ENCODE measurements at places on chromosomes 6 and 20.

DNA sequence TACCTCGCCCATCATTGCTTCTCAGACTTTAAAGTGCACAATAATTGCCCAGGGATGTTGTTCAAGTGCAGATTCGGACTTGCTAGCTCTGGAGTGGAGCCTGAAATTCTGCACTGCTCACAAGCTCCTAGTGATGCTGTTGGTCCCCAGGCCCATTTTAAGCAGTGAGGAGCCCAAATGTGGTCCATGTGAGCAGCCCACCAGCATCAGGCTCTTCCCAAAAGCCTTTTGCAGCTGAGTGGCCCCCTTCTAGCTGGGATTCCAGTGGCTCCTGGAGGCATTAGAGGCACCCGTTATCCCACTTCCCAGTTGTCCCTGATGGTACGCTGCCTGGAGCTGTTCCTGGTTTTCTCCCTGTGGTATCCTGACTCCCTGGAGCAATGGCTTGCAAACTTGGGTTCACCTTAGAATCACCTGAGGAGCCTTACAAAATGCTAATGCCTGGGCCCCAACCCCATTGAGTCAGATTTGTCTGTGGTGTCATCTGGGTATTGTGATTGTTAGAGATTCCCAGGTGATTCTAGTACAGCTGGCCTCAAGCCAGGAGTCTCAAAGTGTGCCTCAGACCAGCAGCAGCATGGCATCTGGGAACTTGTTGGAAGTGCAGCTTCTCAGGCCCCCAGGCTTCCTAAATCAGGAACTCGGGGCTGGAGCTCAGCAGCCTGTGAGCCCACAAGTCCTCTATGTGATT, 186.9 kb upstream of the SLC24A3 start:
- DNase-seq = no peak

DNA sequence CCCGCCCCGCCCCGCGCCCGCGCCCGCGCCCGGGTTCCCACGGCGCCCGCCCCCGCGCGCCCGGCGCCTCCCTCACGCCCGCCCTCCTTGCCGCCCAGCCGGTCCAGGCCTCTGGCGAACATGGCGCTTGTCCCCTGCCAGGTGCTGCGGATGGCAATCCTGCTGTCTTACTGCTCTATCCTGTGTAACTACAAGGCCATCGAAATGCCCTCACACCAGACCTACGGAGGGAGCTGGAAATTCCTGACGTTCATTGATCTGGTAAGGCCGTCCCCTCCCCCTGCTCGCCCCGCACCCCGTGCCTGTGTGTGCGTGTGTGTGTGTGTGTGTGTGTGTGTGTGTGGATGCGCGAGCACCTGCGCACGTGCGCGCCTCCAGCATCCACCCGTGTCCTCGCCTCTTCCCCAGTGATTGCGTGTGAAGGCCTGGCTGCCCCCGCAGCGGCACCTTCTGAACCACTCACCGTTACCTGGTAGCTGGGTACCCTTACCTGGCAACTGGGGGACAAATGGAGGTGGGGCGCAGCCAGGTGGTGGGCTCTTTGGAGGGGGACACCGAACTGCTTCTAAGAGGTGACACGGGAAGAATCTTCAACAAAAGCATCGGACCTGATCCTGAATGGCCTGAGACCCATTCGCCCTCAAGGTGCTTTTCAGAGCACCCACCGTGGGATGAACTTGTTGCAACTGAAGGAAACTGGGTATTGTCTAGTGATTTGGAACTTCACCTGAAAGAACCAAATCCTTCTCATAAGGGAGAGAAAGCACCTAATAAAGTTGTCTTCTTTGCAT, at the start of gene AIG1:
TSS of gene AIG1 (plus strand) at position 84 of the 791 bp plus-strand sequence. CDS start at position 121, 37 bp downstream.
- no peak for DNase-seq

DNA sequence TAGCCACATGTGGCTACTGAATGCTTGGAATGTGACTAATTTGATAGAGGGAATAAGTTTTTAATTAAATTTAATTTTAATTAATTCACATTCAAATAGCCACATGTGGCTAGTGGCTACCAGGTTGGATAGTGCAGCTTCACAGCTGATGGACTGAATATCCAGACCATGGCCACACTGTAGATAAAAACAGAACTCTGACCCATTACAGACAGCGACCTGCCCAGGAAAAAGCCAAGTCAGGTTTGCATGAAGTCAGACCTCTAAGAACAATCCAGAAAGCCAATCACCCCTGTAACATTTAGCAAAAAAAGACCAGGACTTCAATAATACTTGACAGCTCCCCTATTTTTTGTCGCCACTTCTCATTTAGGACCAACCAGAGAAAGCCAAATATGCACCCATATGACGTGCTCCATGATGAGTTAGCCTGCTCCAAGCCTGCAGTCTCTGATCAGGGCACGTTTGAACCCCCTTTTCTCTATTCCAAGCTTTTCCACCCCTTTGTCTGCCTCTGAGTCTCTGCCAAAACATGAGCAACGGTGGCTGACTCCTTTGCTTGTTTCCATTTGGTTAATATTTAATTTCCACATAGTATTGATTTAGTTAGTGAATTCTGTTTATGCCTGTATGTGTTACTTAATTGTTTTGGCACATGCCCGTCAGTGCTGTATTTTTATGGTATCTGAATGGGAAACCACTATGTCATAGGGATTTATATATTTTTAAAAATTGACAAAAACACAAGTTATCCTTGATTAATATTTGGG, 636.3 kb downstream of the UTRN start:
- DNase-seq = no peak

DNA sequence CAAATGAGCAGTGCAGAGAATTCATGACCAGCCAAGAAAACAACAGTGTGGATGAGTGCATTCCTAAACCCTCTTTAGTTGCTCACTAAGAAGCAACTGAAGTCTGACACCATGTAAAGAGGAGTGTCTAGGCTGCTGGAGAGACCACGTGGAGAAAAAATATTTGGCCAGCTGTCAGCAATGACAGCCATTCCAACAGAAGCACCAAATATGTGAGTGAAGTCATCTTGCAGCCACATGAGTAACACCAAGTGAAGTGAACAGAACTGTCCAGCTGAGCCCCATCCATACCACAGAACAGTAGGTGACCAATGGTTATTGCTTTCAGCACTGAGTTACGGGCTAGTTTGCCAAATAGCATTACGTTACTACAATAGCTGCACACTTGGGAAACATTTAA, 89.4 kb downstream of the TBXT start:
- DNase-seq = no peak

GRCh38 chr6:37741757-37742400, 44.2 kb upstream of the MDGA1 start:
- no peak for DNase-seq

GRCh38 chr6:160142115-160142715, 20.6 kb downstream of the SLC22A1 start:
- DNase-seq = no peak

- DNase-seq = no peak
Observed at GRCh38 chr20:57751411-57751810, 41.6 kb upstream of the PMEPA1 start.

- DNase-seq = no peak
Observed at GRCh38 chr20:61482056-61482887, 230.2 kb downstream of the CDH4 start.

GRCh38 chr20:58078741-58079522, 149.5 kb downstream of the ANKRD60 start:
- no peak for DNase-seq

- DNase-seq = peak; percentile 33
Observed at GRCh38 chr6:132483779-132484679, 28.9 kb downstream of the STX7 start.

DNA sequence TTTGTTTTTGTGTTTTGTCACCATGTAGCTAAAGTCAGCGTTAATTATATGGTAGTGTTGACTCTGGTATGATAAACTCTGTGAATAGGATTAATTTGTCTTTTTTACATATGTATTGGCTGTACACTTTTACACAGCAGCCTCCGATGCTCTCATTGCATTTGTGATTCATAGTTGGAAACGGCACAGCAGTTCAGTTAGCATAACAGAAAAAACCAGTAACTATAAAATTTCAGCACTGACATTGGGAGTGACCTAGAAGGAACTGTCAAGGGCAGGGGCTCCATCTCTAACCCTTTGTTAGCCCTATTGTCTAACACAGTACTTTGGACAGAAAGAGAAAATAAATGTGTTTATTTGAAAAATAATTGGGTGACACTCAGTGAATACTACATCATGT, 5.6 kb upstream of the BEND6 start:
- no peak for DNase-seq

GRCh38 chr6:163180874-163181541, 233.5 kb upstream of the QKI start:
- no peak for DNase-seq

DNA sequence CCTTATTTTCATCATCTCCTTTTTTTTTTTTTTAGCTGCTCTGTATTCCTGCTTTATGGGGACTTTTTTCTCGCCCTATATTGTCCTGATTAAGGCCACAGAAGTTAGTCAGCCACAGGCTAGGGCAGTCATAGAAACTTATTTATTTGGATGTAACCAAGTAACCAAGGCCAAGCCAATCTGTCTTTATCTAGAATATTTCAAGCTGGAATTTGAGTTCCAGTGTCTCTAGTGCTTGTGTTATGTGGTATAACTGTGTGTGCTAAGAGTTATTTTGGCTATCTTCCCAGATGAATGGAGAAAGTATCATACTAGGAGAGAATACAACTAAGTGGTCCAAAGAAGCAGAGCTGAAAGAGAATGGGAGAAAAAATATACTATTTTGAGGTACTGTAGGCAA, 751.5 kb downstream of the CBLN4 start:
- DNase-seq = no peak

DNA sequence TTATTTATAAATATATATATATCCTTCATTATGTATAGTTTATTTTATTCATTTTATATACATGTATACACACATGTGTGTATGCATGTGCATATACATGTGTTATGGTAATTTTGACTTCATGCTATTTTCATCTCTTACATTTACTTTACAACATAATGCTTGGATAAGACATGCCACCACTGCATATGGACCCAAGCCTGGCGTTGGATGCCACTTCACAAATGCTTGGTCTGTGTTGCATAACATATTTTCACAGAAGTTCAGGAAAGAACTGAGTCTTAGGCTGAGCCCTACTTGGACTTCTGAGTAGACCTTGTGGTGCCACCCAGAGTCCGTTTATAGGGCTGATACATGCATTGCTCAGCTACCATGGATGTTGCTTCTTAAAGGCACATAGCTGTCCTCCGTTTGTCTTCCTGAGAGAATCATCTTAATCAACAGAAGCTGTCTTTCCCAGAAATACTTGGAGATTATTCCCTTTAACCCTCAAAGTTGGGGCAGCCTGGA, 337.8 kb downstream of the BTBD3 start:
- DNase-seq = no peak

DNA sequence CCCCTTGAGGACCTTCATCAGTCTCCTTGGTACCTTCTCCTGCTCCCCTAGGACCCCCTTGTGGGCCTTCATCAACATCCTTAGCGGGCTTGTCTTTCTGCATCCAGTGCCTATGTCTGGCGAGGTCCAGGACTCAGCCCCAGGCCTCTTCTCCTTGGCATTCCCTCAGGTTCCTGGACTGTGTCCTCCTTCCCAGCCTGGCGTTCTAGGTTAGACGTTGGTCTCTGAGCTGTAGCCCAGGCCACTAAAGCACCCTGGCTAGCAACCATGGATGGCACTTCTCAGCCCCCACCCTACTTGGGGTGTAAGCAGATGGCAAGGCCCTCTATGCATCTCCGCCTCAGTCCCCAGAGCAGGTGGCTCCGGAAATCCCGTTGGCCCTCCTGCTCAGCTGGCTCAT, 51.5 kb upstream of the NNAT start:
- no peak for DNase-seq

- no peak for DNase-seq
Observed at GRCh38 chr6:21771626-21772320, 178.2 kb downstream of the SOX4 start.

DNA sequence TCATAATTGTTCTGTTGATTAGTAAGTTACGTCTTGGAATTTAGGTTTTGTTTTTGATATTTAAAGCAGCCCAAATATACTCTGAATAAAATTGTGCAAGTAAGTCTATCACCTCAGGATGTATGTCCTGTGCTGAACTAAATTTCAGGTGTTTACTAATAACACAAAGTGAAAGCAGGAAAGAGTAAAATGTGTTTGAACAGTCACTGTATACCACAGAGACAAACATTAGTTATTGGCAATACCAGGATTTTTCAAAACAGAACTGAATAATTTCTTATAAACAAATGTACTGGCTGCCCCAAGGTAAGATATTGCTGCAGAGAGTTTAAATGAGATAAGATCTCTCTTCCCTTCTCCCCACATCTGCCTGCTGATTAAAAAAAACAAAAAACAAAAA, 404.7 kb upstream of the RUNX2 start:
- no peak for DNase-seq

GRCh38 chr6:151690303-151690702, 117.2 kb upstream of the ESR1 start:
- no peak for DNase-seq

- DNase-seq = no peak
Observed at GRCh38 chr6:135129136-135129856, 51.8 kb upstream of the MYB start.

Data from NCI-H1092 (cell line).